COR-L47 (cell line): ENCODE measurements at places on chromosomes 7 and 10.

DNA sequence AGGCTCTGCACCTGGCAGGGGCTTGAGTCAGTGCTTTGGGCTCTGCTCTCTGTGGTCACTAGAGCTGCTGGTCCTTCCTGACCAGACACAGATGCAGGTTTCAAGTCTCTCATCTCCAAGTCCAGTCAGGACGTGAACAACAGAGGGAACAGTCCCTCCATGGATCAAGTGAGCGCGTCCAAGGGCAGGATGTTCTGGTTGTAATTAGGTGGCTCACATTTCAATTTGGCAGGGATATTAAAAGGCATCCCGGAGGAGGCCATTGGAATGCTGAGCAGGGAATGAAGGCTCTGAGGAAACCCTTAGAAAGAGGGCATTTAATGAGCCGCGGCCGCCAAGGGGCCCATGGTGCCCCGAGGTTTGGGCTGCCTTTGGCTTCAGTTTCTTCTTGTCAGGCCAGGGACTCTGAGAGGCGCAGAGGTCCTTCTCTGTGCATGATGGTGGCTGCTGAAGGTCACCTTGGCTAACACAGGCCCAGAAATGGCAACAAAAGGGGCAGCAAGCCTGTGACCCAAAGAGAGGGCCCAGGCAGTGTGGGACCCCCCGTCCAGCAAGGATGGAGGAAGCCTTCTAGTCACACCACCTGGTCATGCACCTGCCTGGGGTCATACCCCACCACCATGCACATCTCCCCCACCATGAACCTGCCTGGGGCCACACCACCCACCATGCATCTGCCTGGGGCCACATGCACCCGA, 30.7 kb upstream of the INPP5A start:
- no peak for DNase-seq

DNA sequence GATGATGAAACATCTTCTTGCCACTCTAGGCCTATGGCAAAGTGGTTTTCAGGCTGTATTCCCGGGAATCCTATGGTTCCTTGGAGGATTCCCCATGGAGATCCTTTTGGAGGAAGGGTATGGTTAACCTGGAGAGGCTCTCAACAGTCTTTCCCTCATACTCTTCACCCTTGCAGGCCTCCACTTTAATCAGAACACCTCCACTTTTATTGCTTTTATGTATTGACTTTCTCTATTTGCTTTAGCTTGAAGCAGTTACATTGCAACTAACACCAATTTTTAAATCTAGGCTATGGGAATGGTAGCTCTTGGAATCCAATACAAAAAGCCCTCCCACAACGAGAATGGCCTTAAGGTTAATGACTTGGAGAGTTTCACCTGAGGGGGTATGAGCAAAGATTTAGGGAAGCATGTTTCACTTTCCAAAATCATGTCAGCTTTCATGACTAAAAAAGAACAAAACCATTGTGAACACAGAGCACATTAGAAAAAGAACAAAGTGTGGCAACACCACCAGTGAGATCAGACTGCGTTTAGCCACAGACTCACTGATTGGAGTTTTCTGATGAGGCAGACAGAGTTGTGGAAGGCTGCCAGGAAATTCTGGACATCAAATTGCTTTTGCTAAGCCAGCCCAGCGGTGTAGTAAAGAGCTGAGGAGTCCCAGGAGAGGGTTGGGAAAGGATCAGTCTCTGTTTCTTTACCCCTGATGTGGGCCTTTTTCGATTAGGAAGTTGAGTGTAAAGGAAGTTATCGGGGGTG, 130.4 kb upstream of the BMPER start:
- DNase-seq: peak; percentile 4

DNA sequence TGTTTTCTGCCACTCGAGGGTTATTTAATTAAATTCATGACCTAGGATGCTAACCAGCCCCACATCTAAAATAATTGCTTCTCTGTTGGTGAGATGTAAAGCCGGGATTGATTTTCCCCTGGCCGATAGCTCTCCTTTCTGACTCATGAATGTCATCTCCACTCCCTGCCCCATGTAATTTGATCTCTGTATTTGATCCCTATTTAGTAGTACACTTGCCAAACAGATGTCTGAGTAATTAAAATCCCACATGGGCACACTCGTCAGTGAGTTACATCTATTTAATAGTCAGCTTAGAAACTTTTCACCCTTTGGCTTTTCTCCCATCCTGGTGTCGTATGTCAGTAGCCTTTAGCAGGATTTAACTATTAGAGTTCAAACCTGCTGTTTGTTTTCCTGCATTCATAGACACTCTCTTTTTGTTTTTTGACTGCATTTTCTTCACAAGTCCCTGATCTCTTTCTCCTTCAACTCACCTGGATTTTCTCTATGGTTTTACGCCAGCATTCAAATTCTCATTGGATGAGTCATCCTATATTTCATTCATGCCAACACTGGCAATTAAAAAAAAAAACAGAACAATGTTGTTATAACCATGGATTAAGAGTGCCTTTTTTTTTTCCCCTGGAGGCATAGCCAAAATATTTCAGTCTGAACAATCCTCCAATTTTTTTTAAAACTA, 82.7 kb downstream of the SPAG6 start:
- peak; percentile 18 for DNase-seq

- DNase-seq: no peak
Measured at GRCh38 chr7:141696348-141696747, 5.6 kb downstream of the DENND11 start.

DNA sequence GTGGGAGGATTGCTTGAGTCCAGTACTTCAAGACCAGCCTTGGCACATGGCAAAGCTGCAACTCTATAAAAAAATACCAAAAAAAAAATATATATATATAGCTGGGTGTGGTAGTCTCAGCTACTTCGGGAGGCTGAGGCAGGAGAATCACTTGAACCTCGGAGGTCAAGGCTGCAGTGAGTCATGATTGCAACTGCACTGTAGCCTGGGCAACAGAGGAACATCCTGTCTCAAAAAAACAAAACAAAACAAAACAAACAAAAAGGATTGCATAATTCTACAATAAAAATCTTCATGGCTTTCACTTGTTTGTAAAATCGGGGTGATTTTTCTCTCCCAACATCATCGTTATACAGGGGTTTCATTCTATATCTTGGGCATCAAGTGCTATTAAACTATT, 35.1 kb downstream of the GUSB start:
- no peak for DNase-seq

GRCh38 chr7:29194206-29194593, 375 bp upstream of the CHN2 start:
- DNase-seq: peak; percentile 61

GRCh38 chr10:46541017-46541661, 15.3 kb downstream of the GPRIN2 start:
- no peak for DNase-seq

- no peak for DNase-seq
Measured at GRCh38 chr10:116720241-116720643, 22.1 kb downstream of the HSPA12A start.

DNA sequence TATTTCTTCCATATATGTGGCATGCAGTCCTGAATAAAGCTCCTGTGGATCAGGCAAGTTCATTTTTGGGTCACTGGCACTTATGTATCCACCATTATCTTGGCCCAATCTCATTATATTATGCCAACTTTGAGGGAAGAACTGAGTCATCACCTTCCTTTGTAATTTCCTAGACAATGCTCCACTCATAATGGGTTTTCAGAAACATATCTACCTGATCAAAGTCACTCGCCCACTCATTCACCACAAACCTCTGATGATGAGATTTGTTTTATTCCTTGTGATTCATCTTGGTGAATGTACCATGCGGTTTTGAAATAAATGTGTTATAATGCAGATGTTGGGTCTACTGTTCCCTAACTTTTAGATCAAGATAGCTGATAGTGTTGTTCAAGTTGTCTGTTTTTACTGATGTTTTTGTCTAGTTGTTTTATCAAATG, 525.8 kb downstream of the KIF20B start:
- no peak for DNase-seq

DNA sequence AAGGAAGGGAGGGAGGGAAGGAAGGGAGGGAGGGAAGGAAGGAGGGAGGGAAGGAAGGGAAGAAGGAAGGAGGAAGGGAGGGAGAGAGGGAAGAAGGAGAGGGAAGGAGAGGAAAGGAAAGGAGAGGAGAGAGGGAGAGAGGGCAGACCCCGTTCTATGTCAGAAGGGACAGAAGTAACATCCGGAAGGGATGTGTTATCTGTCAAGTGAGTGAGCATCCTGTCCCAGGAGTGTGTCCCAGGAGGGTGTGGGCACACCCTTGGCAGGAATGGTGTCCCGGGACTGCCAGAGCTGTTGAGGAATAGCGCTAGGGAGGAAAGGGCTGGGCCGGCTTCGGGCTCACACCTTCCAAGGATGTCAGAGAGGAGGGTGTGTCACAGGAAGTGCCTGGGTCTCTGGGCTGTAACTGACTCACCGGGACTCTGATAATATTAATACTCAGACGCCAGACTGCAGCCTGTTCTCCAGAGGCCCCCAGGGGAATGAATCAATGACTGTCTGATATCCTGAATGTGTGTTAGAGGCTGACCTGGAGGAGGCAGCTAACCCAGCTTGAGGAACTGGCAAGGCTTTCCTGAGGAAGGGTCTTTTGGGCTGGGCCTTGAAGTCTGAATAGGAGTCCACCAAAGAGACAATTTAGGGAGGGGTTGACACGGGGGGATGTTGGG, 125.6 kb upstream of the TNRC18 start:
- no peak for DNase-seq

DNA sequence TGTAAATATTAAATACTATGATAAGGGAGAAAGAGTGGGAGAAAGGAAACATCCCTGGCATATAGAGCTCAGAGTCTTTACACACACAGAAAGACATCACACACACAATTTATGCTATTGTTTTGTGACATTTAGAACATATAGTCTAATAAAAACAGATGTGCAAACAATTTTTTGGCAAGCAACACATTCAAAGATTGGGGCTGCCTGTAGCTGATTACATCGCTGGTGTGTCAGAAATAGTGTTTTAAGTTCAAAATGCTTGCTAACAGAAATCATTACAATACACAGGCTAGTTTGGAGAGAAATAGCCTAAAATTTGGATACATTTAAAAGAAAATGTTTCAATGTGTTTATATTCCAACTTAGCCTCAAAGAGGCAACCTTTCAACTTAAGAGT, 256.7 kb upstream of the NPVF start:
- peak; percentile 1 for DNase-seq

GRCh38 chr7:137423321-137423720, 79.8 kb upstream of the PTN start:
- no peak for DNase-seq

- no peak for DNase-seq
Measured at GRCh38 chr7:102721-103120, 89.7 kb upstream of the FAM20C start.

DNA sequence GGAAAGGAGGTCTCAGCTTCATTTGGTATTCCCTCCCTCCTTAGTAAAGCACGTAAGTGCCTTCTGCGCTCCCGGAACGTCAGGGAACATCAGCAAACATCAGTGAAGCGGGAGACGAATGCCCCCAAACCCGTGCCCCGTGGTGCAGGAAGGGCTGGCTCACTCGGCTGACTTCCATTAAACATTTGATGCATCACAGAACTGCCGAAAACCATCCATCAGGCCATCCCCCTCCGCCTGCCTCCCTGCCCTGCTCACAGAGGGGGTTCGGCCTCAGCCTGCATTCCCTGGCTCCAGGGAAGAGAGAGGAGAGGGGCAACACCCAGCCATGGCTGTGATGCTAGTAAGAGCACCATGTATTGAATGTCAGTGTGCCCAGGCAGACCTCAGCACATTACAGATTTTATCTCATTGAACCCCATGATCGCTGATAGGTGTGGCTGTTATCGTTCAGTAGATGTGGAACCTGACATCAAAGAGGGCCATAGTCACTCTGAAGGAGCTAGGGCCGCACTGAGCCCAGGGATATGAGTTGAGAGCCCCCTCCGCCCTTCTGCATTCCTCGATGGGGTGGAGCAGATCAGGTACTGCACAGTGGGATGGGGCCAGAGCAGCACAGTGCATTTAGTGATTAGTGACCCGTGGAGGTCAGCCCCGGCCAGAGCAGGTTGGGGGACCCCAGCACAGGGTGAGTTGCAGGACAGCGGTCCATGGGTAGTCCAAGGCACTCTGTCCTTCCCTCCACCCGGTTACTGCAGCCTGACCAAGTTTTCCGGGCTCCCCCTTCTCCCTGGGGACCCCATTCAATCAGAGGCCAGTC, 146.4 kb downstream of the RPS24 start:
- DNase-seq: no peak

DNA sequence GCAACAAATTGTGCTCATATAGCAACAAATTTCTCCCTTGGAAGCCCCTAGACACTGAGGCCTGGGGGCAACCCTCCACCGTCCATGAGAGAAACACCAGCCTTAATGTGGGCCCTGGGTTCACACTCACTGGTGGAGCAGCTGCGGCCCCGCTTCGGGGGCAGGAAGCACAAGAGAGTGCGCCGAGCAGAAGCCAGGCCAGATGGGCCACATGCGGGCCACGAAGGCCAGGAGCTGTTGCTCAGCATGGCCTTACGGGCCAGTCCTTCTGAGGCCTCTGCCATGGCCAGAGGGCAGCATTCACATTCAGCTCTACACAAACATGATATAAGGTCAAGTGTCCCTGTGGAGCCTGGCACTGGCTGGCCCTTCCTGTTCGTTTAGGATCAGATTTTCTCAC, 60.0 kb upstream of the VIPR2 start:
- DNase-seq: no peak

DNA sequence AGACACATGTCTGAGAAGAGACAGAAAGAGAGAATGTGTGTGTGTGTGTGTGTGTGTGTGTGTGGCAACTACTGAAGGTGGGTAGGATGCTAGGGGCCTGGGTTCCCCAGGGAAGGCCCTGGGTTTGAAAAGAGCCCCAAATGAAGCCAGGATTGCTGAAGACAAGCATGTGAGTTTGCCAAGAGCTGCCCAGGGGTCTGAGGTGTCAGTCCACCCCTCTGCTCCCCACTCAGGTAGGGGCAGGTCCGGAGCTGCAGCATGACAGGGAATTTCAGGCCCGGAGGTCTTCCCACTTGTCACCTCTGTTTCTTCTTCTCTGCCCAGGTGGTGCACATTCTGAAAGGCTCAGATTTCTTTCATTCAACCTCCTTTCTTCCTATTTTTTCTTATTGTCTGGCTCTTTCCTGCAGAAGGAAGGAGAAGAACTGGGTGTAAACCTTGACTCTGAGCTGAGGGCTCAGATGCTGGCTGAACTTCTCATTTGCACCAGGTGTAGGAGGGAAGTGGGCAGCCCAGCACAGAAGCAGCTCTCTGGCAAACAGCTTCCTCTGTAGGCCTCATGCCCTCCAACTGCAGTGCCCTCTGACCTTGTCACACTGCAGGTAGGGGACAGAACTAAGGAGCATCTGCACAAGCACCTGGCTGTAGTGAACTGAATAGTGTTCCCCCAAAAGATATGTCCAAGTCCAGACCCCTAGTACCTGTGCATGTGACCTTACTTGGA, 79.6 kb upstream of the LRRC4 start:
- no peak for DNase-seq

DNA sequence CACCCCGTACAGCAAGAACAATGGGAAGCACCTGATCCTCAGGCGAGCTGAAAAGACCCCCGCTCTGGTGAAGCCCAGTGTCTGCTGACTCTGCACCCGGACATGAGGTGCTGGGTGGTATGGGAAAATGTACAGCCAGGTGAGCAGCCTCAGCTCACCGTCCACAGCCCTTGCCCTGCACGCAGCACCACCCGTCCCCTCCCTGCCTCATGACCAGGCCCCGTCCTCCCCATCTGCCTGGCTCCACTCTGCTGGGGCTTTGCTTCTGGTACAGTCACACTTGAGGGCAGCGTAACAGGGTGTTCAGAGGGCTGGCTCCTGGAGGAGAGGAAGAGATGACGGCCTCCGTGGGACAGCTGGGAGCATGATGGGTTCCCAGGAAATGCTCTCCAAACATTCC, 49.1 kb downstream of the NCAPG2 start:
- no peak for DNase-seq
